ENCODE measurements at places on chromosomes 1 and 21.

DNA sequence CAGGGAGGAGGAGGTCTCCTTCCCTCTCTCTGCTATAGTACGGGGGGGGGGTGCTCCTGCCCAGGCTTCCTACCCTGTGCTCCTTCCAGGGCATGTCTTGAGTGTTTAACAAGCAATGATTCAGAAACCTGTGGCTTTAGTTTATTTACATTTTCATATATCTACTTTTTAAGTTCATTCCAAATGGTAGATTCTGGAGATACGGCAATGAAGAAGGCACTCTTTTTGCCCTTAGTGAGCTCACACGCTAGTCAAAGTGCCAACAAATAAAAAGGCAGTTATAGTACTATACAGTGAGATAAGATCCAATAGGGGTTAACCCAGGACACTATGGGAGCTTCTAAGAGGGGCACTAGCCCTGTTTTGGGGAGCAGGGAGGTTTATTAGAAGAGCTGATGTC is 169.3 kb upstream of the CACNA1E start:
- no peak for DNase-seq

- DNase-seq = no peak
Measured at GRCh38 chr1:36572906-36573305, 90.2 kb upstream of the CSF3R start.

DNA sequence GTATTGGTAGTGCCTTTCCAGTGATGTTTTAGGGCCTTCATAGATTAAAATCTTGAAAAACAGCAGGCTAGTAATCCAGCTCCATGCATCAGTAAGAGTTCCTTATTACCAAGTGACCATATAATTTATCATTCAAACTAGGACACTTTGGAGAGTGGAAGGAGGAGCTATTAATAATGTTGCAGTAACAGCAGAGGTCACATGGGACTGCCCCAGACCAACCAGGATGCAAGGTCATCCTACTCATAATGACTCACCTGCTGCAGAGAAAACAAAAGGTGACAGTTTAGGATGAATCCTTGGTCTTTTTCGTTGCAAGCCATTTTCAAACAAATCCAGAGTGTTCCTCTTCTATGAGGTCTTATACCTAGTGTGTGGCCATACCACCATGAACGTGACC is 187.4 kb downstream of the NUF2 start:
- no peak for DNase-seq

DNA sequence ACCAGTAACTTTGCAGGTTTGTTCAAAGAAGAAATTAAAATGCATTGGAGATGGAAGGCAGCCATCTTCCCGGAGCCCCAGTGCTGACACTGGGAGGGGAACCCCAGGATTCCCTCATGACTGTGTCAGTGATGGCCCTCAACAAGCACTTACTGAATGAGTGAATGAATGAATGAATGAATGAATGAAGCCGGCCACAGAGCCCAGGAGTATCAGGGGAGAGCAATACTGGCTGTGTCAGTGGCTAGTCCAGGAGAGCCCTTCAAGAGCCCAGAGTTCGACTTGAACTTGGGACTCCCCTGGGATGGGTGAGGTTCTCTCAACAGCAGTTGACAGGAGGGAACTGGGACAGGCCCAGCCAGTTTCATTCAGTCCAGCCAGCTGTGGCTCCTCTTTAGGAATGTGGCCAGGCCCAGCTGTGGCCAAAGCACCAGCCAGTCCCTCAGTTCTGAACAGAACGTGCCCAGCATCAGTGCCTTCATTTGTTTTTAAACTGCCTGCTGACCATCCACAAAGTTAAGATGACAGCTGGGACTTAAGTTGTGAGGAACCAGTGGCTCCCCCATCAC is 9.2 kb upstream of the ERG start:
- DNase-seq = no peak

DNA sequence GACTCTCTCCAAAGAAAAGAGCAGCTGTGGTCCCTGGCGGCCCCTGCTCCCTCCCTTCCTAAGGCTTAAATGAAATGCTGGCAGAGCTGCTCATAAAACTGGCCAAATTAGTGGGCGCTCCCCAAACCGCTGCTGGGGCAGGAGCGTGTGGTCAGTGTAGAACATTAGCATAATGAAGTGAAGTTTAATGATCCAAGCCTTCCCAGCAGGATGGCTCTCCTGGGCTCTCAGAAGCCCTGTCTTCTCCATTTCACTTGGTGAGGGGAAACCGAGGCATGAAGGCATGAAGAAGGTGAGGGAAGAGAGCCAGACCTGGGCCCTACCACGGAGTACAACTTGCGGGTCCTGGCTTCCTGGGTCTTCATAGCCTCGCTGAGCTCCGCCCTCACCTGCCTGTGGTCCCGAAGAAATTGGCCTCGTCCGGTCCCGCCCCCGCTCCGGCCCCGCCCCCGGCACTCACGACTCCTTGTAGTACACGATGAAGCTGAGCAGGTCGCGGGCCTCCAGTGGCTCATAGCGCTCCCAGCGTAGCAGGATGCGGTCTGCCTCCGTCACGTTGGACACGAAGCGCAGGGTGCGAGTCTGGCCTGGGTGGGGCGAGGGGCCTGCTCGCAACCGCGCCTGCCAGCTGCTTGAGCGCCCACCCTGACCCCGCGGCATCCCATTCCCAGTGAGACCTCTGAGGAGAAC is 10.3 kb downstream of the INSRR start:
- peak; percentile 64 for DNase-seq

All from T-helper 1 cell (primary cell).